ENCODE measurements at places on chromosomes 6 and 20.

DNA sequence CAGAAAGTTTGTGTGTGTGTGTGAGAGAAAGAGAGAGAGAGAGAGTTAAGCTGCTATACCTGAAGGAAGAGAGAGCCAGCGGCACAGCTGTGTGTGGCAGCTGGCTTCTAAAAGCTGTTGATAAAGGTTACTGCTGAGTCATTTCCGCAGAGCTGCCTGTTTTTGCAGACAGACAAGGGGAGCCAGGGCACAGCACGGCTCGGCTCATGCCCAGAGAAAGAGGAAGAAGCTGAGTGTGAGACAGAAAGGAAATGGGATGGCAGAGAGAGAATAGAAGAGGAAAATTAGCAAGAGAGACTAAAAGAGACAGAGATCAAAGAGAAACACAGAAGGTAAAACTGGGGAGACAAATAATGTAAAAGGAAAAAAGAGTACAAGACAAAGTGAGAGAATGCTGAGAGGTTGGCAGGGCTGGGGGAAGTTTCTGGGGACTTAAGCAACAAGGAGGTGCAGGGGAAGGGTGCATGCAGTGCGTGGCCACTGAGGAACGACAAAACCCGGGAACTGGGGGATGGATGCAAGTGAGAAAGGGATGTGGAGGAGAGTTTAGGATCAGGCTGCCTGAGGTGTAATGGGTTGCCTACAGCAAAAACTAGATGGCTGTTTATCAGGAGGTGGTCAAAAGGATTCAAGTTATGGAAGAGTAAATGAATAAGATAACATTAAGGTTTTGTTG, 22.7 kb downstream of the HLA-A start:
- peak; percentile 77 for DNase-seq

GRCh38 chr6:153613719-153614455, 425.2 kb upstream of the OPRM1 start:
- no peak for DNase-seq

- DNase-seq: no peak
Measured at GRCh38 chr6:125528621-125529041, 220.8 kb upstream of the HEY2 start.

DNA sequence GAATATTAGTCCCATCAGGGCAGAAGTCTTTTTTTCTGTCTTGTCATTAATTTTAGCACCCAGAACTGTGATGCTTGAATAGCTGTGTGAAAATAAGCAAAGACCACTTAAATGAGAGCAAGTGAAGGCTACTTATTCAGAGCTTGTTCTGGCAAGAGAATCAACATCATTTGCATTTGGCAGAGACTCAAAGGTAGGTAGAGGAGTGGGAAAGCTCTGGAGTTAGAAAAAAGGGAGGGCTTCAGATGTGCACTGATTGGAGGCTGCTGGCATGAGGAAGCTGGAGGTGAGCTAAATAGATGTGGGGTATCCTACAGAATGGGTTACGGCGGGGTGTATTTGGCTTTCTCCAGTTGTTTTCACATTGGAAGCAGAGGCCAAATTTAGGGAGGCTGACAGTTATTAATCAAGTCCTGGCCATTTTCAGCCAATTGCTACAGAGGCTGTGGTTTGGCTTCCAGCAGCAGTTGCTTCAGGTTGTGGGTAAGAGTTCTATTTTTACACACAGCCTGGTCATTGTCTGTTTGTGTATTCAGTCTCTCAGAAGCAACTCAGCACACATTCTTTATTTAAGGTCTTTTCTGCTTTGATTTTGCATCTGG, 254.3 kb downstream of the BTBD3 start:
- DNase-seq: no peak

- no peak for DNase-seq
Measured at GRCh38 chr6:69775585-69775849, 21.3 kb downstream of the LMBRD1 start.

DNA sequence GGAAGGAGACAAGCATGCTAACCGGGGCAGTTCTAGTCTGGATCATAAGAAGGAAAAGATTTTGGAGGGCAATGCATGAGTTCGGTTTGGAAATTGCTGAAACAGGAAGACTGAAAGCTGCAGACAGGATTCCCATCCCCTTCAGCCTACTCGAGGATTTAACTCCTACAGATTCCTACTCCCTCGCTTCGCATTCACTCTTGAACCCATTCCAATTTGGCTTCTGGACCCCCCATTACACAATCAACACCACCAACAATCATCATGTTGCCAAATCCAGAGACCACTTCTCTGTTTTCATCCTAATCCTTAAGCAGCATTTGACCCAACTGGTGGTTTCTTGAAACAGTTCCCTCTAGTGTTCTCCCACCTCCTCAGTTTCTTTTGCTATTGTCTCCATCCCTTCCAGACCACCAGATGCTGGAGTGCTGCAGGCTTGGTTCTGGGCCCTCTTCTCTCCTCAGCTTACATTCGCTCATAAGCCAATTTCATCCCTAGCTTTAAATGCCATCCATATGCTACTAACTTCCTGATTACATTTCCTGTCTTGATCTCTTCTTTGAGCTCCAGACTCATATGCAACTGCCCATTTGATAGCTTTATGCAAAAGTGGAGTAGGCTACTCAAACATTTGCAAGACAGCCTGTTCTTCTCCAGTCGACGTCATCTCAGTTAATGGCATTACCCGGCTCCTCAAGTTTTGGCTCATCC, 66.5 kb downstream of the DTNBP1 start:
- no peak for DNase-seq

GRCh38 chr6:160974304-160974771, 17.2 kb upstream of the MAP3K4 start:
- peak; percentile 99 for DNase-seq

GRCh38 chr6:48474830-48475229, 363.8 kb upstream of the PTCHD4 start:
- DNase-seq: no peak

- DNase-seq: no peak
Measured at GRCh38 chr20:64246616-64247306, 8.8 kb upstream of the PCMTD2 start.

GRCh38 chr6:135451617-135452190, 45.8 kb downstream of the AHI1 start:
- peak; percentile 29 for DNase-seq

DNA sequence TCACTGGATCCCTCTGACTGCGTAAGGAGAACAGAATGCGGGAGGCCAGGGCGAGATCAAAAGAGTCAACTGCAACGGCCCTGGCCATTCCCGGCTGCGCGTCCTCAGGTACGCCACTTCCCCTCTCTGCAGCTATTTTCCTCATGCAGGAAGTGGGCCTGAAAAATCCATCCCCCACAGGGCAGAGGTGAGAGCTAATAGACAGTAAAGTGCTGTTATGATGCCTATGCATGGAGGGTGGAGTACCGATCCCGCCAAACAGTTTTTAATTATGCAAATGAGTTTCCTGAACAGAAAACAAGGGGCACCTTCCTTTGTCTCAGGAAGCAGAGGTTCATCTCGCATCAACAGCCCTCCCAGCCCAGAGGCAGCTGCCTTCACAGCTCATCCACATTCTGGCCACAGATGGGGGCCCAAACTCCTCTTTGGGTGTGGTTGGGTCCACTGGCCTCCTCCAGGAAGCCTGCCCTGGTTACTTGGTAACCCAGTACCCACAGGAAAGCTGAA, 9.3 kb downstream of the PREX1 start:
- no peak for DNase-seq

DNA sequence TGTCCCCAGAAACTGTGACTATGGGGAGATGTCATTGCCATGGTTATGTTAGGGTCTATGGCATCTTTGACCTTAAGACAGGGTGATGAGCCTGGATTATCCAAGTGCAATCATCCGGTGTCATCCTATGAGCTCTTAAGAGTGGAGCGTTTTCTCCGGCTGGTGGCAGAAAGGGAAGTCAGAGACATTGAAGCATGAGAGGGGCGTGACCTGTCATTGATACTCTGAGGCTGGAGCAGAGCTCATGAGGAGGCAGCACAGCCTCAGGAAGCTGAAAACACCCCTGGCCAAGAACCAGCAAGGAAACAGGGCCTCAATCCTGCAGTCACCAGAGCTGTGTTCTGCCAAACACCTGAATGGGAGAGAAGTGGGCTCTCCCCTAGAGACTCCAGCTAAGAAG, 59.6 kb downstream of the ANKRD60 start:
- no peak for DNase-seq

GRCh38 chr20:34055290-34055689, 56.8 kb downstream of the EIF2S2 start:
- no peak for DNase-seq

- DNase-seq: no peak
Measured at GRCh38 chr20:10338426-10339180, 95.4 kb downstream of the MKKS start.

- DNase-seq: no peak
Measured at GRCh38 chr6:30463651-30464618, 25.4 kb upstream of the HLA-E start.

DNA sequence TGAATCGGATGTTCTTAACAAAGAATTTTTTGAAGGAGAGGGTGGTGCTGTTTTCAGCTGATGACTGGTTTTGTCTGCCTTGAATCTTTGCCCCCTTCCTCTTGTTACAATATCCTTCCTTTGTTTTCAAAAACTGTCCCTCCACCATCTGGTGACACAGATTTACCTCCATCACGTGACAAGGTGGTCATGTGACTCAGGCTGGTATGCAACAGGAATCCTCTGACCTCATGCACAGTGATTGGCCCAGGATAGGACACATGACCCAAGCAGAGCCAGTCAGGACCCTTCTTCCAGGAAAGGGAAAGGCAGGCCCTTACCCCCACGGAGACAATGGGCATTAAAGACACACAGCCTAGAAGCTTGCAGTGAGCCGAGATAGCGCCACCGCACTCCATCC, 84.7 kb upstream of the MC3R start:
- no peak for DNase-seq

DNA sequence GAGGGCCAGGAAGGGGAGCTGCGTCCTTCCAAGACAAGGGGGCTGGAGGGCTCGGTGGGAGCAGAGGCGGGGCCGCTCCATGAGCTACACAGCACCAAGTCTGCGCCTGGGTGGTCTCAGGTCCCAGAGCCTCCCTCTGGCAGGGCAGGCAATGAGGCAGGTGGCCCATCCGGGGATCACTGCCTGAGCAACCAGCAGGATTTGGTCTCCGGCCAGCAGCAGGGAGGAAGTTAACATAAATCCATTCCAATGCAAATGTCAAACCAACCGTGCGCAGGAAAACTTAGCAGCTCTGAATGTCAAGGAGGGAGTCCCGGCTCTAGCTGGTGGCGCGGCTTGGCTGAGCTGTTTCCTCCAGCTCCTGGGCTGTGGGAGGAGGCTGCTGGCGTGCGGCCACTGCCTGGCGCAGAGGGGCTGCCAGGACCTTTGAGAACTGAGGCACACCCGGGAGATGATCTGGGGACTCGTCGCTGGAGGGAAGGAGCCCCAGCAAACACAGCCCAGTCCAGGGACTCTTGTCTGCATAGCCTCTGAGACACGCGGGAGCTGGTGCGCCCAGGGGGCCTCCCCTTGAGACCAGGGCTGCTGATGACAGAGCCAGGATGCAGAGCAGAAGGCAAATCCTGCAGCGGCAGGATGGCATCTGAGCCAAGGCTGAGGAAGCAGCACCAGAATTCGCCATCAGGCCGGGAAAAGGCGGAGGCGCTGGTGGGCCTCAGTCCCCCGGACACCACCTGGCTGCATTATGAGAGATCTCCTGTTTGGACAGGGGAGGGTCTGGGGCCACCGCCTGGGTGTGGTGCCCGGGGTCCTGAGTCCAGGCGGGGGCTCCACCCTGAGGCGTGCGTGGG, 33.1 kb upstream of the CHRNA4 start:
- no peak for DNase-seq

DNA sequence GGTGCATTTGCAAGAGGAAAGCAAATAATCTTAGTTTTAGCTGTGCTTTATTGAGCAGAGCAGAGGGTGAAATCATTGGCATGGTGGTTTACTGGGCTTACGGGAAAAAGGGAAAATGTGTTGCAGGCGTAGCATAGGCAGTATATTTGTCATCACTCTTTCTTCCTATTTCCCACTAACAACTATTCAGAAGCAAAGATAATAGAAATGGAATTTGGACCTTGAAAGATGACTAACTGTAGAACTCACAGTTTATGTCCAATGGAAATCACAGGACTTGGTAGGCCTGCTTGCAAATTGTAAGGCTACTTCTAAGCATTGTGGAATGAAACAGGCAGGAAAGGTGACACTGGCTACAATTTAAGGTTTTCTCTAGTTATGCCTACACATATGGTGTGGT, 611.9 kb upstream of the MAN1A1 start:
- DNase-seq: no peak

DNA sequence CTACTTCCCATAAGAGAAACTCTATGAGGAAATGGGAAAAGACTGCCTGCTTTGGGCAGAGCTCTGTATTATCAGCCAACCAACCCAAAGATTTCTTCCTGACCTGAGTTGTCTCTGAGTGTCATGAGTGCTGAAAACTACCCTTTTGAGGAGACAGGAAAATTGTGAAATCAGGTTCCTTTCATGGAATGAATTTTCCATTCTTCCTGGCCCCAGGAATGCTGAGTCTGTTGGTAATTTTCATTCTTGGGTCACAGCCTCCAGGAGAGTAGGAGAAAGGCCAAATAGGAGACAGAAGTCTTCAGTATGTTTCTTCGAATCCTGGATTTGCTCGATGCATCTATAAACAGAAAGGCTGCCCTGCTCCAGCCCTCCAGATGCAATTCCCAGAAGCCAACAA, 53.6 kb downstream of the SCML4 start:
- DNase-seq: no peak

- no peak for DNase-seq
Measured at GRCh38 chr6:129046526-129046925, 163.6 kb downstream of the LAMA2 start.

DNA sequence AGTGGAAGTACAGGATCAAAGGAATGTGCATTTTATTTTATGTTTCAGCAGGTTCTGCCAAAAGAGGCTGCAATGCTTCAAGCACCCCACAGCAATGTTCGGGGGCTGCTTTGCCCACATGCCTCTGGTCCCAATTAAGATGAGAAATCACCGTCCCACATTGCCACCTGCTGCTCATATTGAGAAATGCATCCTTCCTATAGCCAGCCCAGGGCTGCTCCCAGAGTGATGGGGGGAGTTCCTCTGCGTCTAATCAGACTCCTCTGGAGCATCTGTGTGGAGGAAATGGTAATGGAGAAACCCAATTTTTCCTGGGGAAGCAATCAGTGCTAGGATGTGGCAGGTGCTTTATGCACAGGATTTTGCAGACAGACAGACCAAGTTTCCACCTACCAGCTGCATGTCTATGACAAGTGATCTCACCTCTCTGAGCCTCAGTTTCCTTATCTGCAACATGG, 33.7 kb downstream of the PTGIS start:
- DNase-seq: no peak

- DNase-seq: no peak
Measured at GRCh38 chr6:10386220-10386619, 28.7 kb downstream of the TFAP2A start.

DNA sequence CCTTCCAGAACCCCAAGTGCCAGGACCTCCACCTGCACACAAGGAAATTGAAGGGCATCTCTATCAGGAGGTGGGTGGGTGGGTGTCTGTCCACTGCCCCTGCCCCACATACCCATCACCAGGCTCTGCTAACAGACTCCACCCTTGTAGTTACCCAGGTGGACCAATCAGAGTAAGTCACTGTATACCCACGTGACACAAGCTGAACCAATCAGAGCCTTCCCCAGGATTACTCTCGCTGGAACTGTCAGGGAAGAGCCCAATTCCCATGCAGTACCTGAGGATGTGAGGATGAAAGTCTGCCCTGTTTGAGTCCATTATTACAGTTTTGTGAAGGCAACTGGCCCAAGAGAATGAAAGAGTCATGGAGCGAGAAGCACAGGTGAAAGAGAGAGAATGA, 4.2 kb downstream of the OCSTAMP start:
- DNase-seq: no peak

GRCh38 chr6:156833755-156834154, 56.6 kb downstream of the ARID1B start:
- no peak for DNase-seq

- no peak for DNase-seq
Measured at GRCh38 chr6:168615837-168616236, 174.9 kb downstream of the SMOC2 start.

GRCh38 chr20:20399531-20400500, 31.9 kb downstream of the INSM1 start:
- DNase-seq: no peak

All from HFF-Myc (cell line).